ENCODE measurements at places on chromosomes 1 and 21. TPM values are rescaled to one million over a fixed set of nuclear protein-coding genes. Genes with fewer than 3 reads are reported as not detected.
A peak's percentile ranks its signal among the peaks of the same experiment; 100 is the strongest.

GRCh38 chr1:172893146-172893841 is 157.4 kb downstream of the TNFSF18 start:
- no peak for DNase-seq

- DNase-seq: no peak
Observed at GRCh38 chr1:172149346-172149745, 271.1 kb upstream of the C1orf105 start.

DNA sequence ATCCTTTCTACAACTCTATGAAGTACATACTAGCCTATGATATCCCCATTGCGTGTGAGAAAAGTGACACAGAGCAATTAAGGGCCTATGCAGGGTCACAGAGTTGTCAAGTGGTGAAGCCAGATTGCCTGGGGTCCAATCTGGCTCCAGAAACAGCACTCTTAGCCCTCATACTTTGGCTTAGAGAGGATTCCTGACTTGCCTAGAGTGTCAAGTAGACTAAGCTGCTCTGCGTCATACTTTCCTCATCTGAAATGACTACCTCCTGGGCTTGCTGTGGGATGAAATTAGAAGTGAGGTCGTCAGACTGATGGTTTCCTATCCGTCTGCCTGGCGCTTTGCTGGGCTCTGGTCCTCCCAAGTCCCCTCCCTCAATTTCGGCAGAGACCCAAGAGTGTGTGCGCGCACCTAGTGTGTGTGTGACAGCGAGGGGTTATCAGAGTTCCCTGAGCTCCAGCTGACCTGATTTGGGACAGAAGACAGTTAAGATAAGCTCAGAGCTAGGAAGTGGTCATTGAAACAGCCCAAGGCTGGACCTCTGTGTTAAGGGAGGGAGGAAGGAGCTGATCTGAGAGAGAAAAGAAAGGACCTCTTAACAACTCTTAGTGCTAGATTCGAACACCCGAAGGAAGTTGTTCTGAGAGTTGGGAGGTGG is 5.4 kb upstream of the NUAK2 start:
- DNase-seq: no peak

DNA sequence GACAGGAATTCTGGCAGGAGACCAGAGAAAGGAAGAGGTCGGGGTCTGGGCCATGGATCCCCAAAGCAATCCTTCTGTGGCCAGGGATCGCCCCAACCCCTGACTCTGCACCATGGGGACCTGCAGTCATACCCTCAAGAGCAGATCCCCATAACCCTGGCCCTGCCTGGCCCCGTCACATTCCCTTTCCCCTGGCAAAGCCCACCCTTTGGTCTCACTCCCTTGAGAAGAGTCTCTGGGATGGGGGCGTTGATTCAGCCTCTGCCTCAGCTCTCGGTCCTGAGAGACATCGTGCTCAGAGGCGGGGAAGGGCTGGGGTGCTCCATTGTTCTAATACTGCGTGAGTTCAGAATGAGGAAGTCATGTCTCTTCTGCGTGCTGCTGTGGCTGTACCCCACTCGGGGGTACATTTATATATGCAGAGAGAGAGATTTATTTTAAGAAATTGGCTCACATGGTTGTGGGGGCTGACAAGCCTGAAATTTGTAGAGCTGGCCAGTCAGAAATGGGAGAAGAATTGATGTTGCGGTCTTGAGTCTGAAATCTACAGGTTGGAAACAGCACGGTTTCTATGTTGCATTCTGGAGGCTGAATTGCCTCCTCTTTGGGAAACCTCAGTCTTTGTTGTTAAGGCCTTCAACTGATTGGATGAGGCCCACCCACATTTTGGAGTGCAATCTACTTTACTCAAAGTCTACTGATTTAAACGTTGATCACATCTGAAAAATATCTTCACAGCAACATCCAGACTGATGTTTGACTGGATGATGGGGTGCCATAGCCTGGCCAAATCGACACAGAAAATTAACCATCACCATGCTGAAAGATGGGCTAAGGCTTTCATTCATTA is 4.2 kb upstream of the PADI2 start:
- DNase-seq: no peak

PLCH2 gene
- total RNA-seq: 0.34 TPM

TLCD4 gene
- total RNA-seq: 8.6 TPM

DNA sequence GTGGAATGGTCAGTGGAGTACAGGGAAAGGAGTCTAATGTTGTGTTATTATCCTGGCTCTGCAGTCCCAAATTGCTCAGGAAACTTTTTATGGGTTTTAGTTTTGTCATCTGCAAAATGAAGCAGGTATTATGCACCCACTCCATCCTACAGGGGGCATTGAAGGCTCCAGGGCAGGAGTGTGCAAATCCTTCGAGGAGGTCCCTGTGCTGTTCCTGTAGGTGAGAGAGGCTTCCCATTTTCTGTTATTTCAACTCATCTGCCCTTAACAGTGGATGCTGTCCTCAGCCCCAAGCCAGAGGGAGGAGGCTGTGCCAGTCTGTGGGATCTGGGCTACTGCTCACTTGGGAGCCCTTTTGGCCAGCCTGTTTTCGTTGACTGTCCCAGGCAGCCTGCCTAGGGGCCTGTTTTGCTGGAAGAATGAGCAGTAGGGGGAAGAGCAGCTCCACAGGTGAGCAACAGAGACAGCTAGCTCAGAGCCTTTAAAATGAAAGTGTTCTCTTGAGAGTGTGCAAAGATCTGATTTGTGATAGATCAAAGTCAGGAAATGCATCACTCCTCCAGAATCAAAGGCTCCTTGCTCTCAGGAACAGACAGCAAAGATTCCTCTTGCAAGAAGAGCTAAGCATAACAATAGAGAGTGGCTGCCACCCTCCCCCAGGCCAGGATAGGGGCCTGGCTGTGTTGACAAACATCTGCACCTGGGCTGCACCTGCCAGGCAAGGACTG is 317.6 kb upstream of the PROX1 start:
- no peak for DNase-seq

DNA sequence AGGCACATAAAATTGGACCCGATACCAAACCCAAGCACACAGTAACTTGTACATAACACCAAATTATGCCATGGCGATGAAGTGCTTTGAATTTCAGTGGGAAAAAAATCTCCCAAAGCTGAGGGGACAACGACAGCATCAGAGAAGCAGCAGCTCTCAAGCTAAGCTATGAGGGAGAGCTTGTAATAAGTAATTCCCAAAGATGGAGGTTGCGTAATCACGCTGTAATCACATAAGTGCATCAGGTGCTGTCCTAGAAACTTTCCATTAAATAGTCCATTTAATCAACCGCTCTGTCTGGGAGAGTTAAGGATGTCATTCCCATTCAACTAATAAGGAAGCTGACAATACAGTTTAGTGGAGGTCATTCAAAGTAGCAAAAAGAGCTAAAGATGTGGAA is 37.6 kb upstream of the KRTAP19-8 start:
- DNase-seq: no peak

DNA sequence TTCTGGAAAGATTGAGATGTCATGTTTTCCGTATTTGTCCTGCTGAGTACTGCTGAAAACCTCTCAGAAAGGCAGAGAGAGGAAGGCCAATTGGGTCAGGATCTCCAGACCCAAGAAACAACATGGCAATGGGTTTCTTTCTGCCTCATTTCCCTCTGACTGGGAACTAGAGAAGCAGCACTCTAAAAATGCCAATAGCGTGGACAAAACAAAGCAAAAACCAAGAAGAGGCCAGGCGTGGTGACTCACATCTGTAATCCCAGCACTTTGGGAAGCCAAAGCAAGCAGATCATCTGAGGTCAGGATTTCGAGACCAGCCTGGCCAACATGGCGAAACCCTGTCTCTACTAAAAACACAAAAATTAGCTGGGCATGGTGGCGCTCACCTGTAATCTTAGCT is 18.3 kb downstream of the TNFRSF9 start:
- DNase-seq: no peak

DNA sequence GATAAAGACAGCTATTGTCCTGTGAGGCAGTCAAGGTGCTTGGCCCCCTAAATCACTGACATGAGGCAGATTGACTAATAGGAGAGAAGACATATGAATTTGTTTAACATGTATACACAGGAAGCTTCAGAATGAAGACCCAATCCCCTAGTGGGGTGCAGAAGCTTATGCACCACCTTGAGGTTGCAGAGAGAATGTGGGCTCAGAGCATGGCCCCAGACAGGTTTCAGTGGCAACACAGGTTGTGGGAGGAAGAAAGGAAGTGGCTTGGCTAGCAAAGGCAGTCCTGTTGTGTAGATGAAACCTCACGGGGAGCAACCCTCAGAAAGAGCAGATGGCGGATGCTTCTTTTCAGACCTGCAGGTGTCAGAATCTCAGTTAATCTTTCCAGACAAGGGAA is 37.0 kb upstream of the PARP1 start:
- no peak for DNase-seq

- no peak for DNase-seq
Observed at GRCh38 chr21:29017639-29018237, 1.4 kb downstream of the RWDD2B start.

INSRR gene
- total RNA-seq: not detected

- no peak for DNase-seq
Observed at GRCh38 chr1:67579623-67580394, 105.2 kb upstream of the GADD45A start.

GRCh38 chr1:154780541-154780940 is 89.5 kb downstream of the KCNN3 start:
- DNase-seq: no peak

NIPAL3 gene
- 31.1 TPM for total RNA-seq

- peak; percentile 17 for DNase-seq
Observed at GRCh38 chr1:94790670-94791069, 29.5 kb upstream of the SLC44A3 start.

GRCh38 chr1:108814343-108815125 is 42.4 kb downstream of the AKNAD1 start:
- no peak for DNase-seq

DNA sequence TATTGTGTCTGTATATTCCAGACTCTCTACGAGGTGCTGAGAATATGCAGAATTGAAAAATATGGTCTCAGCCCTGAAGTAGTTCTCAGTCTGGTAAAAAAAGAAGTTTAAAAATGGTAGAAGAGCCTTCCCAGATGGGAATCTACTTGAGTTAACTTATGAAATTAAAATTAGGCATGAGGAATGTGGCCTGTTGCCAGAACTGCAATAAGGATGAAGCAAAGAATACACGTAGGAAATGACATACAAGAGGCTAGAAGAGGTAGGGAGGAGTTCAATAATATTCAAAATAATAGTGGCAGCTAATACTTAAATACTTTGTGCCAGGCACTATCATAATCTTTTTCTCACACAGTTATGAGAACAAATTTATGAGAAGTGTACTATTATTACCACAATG is 6.3 kb downstream of the ASPM start:
- no peak for DNase-seq

GRCh38 chr1:99943223-99943794 is 26.5 kb upstream of the SLC35A3 start:
- no peak for DNase-seq

CHI3L2 gene
- total RNA-seq: not detected

LCE7A gene
- not detected for total RNA-seq

GRCh38 chr1:93607814-93608186 is 73.8 kb downstream of the BCAR3 start:
- DNase-seq: no peak

DNA sequence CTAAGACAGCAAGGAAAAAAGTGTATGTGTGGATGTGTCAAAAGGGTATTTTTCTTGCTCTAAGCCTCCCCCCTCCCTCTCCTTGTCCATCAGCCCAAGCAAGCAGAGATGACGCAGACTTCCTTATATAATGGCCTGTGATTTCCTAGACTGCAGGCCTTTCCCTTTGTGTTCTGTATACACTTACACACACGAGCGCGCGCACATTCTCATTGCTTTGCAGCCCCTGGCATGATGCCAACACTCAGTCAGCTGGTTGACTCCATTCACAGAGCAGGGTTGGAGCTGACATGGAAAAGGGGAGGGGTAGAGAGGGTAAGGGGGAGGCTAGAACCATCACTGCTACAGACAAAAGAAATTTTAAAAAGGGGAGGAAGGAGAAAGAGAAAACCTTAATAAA is 41.8 kb downstream of the GATAD2B start:
- DNase-seq: peak; percentile 96

LDLRAD1 gene
- total RNA-seq: not detected

DEDD gene
- total RNA-seq: 82.5 TPM

DNA sequence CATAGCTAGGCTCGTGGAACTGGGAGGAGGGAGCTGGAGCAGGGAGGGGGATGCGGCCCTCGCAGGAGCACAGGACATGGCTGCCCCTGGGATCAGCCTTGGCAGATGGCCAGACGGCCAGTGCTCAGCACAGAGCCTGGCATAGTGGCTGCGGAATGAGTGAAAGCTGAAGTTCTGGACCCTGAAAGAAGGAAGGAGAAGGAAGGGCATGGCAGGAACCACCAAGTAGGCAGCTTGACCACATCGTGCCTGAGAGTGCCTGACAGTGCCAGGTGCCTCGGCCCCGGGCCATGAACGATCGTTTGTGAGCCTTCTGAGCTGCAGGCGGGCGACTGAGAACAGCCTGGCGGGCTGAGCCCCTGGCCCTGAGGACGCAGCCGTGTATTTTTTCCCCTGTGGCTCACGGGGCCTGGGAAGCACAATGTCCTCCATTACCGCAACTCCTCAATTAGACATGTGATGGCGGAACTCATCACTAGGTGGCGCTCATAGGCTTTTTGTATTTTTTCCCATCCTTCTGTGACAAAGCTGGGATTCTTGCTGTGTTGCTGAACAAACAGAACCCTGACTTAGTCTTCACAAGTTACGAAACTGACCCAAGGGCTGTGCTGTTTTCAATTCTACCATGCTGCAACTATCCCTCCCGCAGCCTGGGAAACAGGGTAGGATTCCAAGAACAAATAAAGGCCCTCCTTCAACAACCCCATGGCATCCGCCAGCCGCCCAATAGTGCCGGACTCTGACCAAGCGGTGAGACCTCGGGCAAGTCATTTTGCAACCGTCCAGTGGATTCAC is 29.9 kb upstream of the TMEM61 start:
- peak; percentile 94 for DNase-seq

GRCh38 chr1:203686091-203686632 is 59.5 kb downstream of the ATP2B4 start:
- no peak for DNase-seq

GRCh38 chr1:178093951-178094738 is at the start of gene RASAL2:
RASAL2 (plus strand) TSS chr1:178094104; CDS start chr1:178094493, 389 bp downstream.
- DNase-seq: peak; percentile 92

ZNF683 gene
- not detected for total RNA-seq

- no peak for DNase-seq
Observed at GRCh38 chr1:93087532-93087931, 8.4 kb downstream of the MTF2 start.

KLF17 gene
- total RNA-seq: 1.5 TPM

DNA sequence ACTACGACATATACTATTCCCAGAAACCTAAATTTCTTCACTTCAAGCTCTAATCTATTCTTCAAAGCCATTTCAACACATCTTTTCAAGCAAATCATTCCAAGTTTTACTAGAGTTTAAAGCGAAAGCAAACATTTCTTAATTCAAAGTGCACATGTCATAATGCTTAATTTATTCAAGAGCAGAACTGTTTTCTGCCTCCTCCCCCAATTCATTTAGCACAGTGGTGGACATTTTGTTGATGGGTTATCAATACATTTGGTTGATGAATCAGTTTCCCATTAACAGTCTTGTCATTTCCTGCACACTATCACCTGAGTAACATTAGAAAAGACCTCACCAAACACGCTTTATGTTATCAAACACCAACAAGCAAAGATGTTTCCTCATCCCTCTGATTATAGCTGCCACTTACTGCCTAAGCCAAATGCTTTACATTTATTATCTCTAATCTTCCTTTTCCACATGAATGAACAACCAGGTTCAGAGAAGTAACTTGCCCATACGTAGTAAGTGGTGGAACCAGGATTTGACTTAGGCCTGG is 2.0 kb downstream of the SRSF4 start:
- DNase-seq: no peak

- no peak for DNase-seq
Observed at GRCh38 chr1:52919051-52919722, 2.4 kb downstream of the ECHDC2 start.

Data from esophagus muscularis mucosa (tissue), 4 donors.